ENCODE measurements at places on chromosomes 12 and 14.

- DNase-seq: no peak
Observed at GRCh38 chr14:88312257-88312656, 10.8 kb downstream of the KCNK10 start.

- no peak for DNase-seq
Observed at GRCh38 chr12:49762468-49762847, 21.1 kb downstream of the TMBIM6 start.

DNA sequence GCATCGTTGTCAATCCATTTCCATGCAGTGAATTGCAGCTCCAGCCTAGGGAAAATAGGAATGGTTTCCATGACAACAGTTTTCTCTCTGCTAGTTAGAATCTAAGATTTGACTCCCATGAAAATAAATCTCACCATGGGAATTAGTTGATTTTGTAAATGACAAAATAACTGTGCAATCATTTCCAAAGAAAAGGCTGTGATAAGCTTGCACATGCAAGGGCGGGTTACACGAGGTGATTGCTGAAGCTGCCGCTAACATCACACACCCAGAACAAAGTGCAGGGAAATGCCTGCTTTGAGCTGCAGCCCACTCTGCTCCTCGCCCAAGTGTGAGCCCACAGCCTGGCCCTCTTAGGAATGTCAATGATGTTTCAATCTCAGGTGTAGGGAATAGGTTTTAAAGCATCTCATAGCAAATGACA, 53.8 kb downstream of the TRIM9 start:
- no peak for DNase-seq

- no peak for DNase-seq
Observed at GRCh38 chr12:132121283-132121682, 22.8 kb downstream of the DDX51 start.

- no peak for DNase-seq
Observed at GRCh38 chr12:77613411-77613810, 217.3 kb upstream of the NAV3 start.

DNA sequence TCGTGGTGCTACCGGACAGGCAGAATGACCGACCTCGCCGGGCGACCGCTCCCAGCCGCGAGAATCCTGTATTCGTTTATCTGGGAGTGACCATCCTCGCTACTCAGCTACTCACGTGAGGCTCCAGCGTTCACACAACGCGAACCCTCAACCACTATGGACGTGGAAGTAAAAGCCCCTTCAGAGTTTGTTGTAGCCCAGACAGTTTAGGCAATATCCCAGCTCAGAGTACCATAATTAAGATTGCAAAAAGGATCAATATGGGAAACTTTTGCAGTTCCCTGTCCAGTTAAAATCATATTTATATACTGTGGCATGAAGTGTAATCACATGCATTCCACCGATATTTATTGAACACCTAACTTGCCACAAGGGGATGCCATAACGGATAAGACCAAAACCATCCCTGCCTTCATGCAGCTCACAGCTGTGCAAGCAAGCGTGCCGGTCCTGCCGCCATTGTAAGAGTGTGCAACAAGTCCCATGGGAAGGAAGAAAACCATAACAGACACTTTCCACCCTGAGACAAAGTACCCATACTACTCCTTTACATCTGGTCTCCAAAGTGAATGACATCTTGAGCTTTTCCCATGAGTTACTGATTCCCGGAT, 938 bp upstream of the MAX start:
- no peak for DNase-seq

GRCh38 chr12:68876461-68876860, 56.5 kb downstream of the CPM start:
- DNase-seq: no peak

DNA sequence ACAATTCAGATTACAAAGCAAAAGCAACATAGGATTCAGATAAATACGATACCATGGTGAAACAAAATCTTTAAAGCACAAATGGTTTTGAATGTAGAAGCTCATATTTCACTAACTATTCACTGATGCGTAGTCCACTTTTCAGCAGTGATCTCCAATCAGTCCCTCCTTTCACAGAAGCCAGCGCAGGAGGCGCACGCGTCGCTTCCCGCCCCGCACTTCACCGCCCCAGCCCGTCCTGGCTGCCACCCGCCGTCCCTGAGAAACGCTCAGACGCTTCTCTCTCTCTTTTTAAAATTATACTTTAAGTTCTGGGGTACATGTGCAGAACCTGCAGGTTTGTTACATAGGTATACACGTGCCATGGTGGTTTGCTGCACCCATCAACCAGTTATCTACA, 19.8 kb upstream of the CHFR start:
- no peak for DNase-seq

DNA sequence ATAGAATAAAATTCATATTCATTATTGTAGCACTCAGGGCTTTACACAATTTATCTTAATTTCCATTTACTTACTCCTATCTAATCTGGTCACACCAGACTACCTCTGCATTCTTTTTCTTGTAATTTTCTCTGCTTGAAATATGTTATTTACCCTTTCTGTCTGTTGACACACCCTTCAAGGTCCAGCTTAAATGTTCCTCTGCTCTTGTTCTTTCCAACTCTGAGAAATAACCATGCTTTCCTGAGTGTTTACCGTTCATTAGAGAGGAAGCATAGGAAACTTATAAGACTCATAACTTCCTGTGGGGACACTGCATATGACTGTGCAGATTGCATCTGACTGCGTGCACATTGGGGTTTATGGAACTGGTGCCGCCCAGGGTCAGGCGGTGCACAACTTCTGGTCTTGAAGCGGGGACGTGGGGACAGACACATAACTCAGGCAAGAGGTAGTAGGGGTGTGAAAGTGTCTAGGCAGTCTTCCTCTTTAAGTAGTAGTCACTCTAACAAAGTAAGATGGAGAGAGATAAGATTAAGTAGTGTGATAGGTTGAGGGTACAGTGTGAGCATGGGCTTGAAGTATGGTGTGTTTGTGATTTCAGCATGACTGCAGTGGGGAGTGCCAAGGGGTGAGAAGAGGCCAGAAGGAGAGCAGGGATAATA, 42.6 kb upstream of the FOXJ2 start:
- no peak for DNase-seq

DNA sequence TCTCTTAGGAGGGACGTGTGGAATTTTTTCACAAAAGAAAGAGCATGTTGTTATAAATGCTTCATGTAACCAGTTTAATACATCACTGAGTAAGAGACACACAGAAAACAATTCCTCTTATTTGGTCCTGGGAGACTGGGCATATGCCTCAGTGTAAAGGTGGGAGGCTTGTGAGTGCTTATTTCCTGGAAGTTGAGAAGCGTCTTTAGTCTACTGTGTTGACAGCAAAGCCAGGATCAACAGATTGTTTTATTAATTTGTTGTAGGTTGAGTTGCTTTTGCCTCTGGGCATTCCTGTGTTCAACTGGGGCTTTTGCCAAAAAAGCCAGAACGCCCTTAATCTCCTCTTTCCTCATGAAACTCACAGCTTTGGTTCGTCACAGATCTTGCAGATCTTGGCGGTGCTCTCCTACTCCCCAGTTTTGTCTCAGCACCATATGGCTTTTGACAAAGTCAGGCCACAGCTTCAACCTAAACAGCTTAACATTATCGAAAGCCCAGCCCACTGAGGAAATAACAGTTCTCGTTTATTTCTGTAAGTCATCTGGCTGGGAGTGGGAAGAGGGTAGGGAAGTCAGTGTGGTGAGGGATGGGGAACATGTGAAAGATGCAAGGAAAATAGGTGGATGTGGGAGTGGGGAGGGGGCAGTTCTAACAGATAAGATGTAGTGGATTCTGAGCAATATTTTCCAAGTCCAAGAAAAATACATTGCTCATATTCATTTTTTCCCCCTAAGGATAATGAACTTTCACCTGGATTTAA, 227.2 kb downstream of the DACT1 start:
- peak; percentile 65 for DNase-seq

- DNase-seq: no peak
Observed at GRCh38 chr14:29712601-29713000, 215.0 kb downstream of the PRKD1 start.

DNA sequence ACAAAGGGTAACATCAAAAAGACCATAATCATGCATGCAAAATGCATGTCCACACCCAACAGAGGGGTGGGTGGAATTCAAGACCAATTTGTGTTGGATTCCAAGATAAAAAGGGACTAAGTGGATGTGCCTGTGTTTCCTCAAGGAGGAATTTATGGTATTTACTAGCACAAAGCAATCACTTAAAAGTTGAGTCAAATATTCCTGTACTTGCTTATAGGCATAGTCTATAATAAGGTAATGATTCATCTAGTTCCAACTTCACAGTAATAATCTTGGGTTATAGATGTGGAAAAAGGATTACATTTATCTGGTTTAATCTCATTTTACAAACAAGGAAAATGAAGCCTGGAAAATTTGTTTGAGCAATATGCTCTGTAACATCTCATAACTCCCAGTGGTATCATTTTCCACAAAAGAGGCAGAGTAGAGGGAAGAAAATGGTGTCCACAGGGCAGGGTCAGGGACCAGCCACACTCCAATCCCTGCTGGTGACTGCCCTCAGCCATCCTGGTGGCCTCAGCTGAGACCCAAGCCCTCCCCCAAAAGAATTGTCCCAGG, 80.8 kb upstream of the REP15 start:
- DNase-seq: no peak

GRCh38 chr14:95497561-95498011, 18.9 kb downstream of the SYNE3 start:
- DNase-seq: no peak

DNA sequence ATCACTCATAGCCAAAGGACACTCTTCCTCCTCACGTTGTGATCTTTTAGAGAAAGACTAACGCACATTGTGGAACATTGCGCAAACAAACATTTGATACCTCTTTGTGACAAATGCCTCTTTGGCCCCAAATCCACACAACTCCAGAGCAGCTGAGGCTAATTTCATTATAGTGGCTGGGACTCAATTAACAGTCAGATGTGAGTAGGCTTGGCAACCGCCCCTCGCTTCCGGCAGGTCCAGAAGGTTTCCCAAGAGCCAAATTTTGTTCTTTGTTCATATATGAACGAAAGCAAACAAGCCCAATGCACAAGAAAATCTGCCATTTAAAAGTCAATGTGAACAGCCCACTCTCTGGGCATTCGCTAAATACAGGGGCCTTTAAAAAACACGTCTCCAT, 273.9 kb downstream of the GLT1D1 start:
- DNase-seq: no peak

- no peak for DNase-seq
Observed at GRCh38 chr14:68216957-68217356, 397.4 kb downstream of the RAD51B start.

- no peak for DNase-seq
Observed at GRCh38 chr14:77989441-77989991, 180.7 kb upstream of the NRXN3 start.

- no peak for DNase-seq
Observed at GRCh38 chr14:22122227-22122818, 448.7 kb upstream of the OR4E1 start.

- no peak for DNase-seq
Observed at GRCh38 chr14:61625165-61625564, 70.1 kb upstream of the HIF1A start.

- DNase-seq: no peak
Observed at GRCh38 chr14:22977684-22978486, 4.5 kb downstream of the AJUBA start.

DNA sequence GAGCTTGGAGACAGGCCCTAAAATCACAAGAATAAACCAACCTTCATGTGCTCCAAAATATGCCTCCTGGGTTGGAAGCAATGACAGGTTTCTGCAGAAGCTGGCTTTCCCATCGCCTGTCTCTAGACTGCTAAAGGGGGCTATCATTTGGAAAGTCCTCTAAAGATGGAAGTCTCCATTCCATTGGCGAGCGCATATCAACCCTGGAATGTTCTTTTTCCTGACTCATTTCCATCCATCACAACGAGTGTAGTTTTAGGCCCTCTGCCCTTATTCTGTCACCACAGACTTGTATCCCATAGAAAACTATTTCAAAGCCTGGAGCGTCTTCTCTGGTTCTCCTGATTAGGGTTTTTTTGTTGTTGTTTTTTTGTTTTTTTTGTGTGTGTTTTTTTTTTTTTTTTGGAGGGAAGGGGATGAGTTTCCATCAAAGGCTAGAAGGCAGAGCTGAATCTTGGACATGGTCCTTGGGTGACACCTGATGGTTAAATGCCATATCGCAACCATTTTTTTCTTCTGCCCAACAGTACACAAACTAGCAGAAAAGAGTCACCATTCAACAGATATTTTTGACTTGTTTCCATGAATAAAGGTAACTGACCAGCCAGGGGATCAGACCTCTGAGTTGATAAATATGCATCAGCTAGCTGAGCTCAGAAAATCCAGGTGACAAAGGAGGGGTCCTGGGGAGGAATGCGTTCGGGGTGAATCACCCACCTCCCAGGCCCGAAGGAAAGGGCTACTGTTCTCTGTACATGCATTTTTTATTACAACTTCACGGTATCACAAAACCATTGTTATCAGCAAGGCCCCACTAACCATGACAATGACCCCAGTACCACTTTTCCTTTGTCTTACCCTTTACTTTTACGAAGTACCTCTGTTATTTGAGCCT, 40.5 kb downstream of the KCNA5 start:
- DNase-seq: no peak

All from skeletal muscle cell (primary cell).